ENCODE measurements at places on chromosomes 2 and 18.

GRCh38 chr2:238240757-238241711, 1.2 kb upstream of the HES6 start:
- peak; percentile 87 for DNase-seq

- DNase-seq, result no peak
Observed at GRCh38 chr2:69436596-69436937, 668 bp downstream of the NFU1 start.

DNA sequence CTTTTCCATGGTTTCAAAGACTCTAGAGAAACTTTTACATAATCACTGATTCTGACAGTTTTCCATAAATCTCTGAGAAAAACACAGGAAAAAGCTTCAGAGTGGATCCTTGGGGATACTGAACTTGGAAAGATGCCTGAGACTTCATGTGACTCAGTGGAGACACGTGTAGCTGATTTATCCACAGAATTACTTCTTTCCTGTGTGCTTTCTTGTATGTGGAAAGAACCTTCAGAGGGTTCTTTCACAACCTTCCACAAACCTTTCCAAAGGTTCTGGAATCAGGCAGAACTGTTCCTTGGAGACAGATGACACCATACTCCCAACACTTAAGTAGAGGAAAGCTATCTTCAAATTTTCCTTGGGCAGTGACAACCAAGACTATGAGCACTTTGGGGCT, 207.2 kb downstream of the RND3 start:
- no peak for DNase-seq

GRCh38 chr2:216362730-216363129, 9.6 kb downstream of the MARCHF4 start:
- no peak for DNase-seq

GRCh38 chr2:97816411-97816810, 103.0 kb downstream of the ZAP70 start:
- DNase-seq, result no peak

- DNase-seq, result no peak
Observed at GRCh38 chr2:218327451-218328210, 29.0 kb upstream of the CATIP start.

- no peak for DNase-seq
Observed at GRCh38 chr2:32990556-32990955, 43.8 kb downstream of the LTBP1 start.

GRCh38 chr2:130316596-130316995, 26.1 kb upstream of the IMP4 start:
- DNase-seq, result no peak

DNA sequence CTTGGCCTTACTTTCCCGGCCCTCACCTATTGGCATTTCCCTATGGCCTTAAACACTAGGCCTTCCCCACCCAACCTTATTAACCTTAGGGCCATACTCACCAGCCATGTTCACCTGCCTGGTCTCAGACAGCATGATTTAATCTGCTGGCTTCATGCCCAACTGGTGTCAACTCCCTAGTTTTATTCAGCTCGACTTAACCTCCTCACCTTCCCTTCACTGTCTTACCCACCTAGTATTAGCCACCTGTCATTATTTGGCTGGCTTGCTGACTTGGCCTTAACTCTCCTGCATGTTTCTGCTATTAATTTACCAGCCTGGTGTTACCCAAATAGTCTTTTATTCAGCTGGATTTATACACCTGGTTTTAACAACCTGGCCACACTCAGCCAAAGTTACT, 136.0 kb upstream of the ZSWIM2 start:
- no peak for DNase-seq
